Activated T-cell treated with anti-CD3 and anti-CD28 coated beads for 24 hours (primary cell): ENCODE measurements at places on chromosomes 1 and 21.

DNA sequence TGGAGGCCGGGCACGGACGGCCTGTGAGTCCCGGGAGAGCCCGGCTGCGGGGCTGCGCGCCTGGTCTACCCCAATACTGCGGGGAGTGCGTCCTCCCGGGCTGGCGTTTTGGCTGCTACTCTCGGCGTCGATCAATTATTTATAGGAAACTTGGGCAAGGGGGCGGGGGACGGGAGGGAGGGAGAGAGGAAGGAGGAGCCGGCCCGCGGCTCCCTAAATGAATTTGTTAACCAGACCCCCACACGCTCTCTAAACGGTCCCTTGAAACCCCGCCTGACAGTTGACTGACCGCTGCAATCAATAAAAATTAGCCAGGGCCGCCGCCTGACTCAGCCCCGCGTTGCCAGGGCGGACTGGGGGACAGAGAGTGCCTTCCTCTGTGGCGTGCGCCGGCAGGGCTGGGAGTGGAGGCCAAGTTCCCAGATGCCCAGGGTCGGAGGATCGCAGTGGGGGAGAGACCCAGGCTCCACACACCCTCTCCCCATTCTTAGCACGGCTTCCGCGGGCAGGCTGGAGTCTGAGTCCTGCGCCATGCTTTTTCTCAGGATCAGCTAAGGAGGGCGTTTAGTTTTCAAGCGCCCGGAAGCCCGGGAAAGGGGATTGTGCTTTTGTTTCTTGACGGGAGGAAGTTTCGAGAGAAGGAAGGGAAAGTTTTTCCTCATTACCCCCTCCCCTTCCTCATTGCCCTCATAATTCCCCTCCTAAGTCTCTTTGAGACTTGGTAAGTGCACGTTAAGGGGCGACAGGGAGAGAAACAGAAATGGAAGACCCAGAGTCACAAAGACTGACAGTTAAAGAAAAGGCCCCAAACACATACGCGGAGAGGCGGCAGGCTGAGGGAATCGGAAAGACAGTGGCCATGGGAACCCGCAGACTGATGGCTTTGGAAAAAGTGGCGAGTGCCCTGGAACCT, 6.2 kb downstream of the PAX7 start:
- no peak for DNase-seq

GRCh38 chr1:182527680-182528079, 61.4 kb downstream of the RNASEL start:
- DNase-seq: no peak

DNA sequence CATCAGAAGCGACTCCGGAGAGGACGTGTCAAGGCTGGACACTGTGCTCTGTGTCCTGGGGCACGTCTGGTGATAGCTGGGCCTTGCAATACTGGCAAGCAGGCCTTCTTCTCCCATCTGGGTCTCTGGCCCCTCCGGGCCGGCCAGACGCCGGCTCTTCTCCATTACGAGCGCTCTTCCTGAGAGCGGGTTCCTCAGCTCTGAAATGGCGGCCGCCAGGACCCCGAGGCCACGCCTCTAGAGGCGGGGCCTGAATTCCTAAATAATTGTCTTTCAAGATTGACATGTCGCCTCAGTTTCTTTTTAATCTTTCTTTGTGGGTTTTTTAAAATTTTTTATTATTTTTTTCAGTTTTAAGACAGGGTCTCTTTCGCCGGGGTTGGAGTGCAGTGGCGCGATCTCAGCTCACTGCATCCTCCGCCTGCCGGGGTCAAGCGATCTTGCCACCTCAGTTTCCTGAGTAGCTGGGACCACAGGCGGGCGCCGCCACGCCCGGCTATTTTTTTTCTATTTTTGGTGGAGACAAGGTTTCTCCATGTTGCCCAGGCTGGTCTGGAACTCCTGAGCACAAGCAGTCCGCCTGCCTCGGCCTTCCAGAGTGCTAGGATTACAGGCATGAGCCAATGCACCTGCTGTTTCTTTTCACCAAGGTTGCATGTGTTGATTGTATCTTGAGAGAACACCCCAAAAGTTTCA, 9.2 kb downstream of the RNF2 start:
- DNase-seq: no peak

DNA sequence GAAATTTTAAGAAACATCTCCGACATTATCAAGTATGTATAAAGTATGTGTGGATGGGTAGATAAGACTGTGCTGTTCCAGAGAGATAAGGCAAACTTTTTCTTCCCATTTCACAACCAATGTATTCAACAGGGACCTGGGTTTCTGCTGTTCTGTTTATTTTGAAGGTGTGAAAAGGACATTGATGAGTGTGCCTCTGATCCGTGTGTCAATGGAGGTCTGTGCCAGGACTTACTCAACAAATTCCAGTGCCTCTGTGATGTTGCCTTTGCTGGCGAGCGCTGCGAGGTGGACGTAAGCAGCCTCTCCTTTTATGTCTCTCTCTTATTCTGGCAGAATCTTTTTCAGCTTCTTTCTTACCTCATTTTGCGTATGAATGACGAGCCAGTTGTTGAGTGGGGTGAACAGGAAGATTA, 174.0 kb downstream of the CRB1 start:
- no peak for DNase-seq

- no peak for DNase-seq
These were observed 464.2 kb upstream of the DAB1 start for GRCh38 chr1:57887964-57888491.

- no peak for DNase-seq
These were observed 4.5 kb upstream of the COL16A1 start for GRCh38 chr1:31708324-31708723.

DNA sequence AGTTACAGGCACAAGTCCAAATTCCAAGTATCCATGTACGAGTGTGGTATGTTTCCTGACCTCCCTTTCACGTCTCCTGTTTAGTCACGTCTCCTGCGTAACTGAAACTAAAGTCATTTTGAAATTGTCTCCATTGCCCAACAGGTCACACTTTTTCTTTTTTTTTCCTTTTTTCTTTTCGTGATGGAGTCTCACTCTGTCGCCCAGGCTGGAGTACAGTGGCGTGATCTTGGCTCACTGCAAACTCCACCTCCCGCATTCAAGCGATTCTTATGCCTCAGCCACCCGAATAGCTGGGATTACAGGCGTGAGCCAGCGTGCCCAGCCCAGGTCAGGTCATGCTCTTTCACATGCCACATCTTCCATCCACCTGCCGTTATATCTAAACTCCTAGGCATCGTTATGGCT, 38.2 kb downstream of the L1TD1 start:
- DNase-seq: no peak

- DNase-seq: peak; percentile 51
These were observed 25.0 kb downstream of the SZT2 start for GRCh38 chr1:43414634-43415223.

DNA sequence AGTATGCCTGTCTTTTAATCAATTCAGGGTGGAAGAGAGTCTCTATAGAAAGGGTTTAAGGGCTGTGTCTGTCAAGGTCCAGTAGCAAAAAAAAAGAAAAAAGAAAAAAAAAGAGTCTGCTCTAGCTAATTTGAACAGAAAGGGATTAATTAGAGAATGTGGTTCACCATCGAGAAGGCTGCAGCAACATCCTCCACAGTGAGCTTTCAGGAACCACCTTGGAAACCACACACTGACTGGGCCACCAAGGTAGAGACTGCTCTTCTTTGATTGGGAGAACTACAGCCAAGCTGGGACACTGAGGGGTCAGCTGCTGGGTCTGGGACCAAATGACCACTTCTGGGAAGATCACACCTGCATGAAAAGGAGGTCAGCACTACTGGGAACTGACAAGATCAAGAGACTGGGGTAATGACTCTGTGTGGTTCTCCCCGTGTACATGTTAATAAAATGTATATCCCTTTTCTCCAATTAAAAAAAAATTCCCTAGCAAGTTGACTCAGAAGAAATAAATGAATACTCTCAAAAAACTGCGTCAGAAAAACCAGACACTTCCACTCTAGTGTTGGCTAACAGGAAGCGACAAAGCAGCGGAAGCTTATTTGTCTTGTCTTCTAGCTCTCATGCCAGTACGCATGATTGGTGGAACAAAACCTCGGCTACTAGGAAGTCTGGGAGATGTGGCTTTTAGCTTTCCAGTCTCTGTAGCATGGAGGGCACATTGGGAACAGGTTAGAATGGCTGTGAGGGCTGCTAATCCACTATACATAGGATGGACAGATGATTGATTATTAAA, 60.0 kb upstream of the IVNS1ABP start:
- DNase-seq: no peak

DNA sequence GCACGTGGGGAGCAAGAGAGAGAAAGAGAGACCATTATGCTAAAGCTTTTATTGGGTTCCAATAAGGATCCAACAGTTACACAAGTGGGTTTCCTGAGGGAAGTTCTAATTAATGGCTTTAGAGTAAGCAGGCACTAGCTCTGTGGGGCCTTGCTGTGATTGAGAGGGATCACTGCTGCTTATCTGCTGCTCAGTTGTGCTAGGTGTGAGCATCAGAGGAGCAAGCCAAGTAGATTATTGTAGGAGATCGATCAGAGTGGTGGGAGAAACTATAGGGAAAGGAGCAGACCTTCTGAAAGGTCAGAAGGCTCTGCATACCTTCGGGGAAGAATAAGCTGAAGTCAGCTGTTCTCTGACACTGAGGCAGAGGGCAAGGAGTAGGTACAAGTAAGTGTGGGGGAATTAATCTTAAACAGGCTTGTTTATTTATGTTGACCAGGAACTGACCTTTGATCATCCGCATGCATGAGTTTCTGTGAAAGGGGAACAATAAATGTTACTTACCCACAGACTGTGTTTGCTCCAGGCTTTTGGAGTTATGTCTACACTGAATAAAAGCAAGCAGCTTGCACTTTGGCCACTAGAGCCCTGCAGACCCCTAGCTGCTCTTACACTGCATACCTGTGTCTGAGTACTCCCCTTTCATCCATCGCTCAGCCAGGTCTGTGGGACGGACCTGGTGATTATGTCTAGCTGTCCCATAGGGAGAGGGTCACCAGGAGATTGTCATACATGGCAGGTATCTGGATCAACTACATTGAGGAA, 89.7 kb downstream of the TNNI3K start:
- no peak for DNase-seq

GRCh38 chr1:188128761-188129160, 1300.0 kb downstream of the PLA2G4A start:
- no peak for DNase-seq

- DNase-seq: peak; percentile 5
These were observed 47.3 kb downstream of the UBIAD1 start for GRCh38 chr1:11320153-11320936.

GRCh38 chr1:78492386-78492950, 1.7 kb downstream of the PTGFR start:
- DNase-seq: no peak

DNA sequence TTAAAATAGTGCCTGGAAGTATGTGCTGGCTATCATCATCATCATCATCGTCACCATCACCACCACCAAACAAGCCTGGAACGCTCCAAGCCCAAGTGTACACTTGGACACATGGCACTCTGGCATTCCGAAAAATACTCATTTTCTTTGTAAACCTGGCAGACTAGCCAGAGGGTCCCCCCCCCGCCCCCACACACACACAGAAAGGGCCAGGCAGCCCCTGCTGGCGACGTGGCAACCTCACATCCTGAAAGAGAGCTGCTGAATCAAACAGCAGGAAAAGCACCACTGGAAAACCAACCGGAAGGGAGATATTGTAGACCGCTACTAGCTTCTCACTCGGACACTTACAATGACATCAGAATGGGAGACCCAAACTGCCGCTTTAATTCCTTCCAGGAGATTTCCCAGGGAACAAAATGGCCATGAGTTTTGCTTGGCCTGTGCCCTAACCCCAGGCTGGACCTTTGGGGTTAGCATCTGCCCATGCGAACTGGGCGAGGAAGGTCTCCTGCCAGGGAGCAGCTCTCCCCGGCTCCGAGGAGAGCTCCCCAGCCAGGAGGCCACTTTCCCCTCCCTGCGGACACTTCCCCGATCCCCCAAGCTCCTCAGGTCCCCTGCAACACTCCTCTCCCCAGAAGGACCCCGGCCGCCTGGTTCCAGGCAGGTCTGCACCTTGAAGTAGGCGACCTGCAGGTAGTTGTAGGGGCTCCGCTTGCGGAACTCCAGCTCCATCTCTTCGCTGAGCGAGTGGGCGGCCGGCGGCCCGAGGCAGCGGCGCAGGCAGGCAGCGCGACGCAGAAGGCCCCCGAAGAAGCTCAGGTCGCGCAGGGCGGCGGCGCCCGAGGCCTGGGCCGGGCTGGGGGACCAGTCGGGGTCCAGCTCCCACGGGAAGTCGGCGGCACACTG, 742 bp downstream of the P3H1 start:
- DNase-seq: peak; percentile 25

DNA sequence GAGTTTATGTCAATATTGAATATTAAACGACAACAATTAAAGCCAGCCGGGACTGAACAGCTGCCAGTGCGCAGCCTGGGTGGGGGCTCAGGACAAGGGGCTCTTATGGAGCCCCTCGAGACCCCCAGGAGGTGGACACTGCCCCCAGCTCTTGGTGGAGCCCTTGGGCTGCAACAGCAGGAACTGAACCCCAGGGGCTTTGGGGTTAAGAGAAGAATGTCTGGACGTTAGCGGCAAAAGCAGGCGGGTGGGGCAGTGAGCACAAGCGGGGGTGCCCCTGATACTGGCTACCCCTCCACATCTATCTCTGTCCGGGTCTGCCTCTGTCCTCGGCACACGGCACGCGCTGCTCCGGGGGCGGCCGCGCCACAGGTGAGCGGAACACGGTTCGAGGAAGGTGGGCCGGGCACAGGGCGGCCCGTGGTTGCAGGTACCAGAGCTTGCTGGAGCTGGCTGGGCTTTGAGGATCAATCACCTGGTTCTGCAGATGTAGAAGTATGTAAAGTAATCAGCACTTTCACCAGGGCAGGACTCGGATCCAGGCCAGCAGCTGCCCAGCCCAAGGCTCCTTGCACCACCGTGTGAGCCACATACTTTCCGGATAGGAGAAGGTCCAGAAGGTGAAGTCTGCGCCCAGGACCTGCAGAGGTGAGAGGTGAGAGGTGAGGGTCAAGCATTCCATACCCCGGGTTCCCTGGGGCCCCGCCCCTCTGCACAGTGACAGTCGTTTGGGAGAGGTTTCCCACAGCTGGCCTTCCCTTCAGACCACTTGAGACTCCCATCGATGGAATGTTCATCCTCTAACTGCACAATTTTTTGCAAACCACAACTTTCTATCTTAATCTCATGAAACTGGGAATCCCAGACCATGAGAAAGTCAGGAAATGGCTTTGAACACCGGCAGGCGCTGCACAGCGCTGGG, 12.4 kb upstream of the POFUT2 start:
- DNase-seq: no peak

- no peak for DNase-seq
These were observed 452.6 kb upstream of the CAMK1G start for GRCh38 chr1:209130886-209131285.

- DNase-seq: no peak
These were observed 320.8 kb upstream of the USP24 start for GRCh38 chr1:55535724-55536544.

DNA sequence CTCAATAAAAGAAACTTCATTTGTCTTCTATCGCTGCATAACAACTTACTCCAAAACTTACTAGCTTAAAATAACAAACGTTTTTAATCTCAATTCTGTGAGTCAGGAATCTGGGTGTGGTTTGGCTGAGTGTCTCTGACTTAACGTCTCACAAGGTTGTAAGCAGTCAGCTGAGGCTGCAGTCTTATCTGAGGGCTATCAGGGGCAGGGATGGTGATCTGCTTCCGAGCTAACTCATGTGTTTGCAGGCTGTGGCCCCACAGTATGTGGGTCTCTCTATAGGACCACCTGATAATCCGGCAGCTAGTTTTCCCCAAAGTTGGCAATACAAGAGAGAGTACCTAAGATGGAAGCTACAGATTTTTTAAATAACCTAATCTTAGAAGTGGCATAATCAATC, 234.2 kb upstream of the FGGY start:
- DNase-seq: no peak

GRCh38 chr1:179217943-179218507, 11.5 kb downstream of the ABL2 start:
- DNase-seq: no peak
